Hematopoietic multipotent progenitor cell treated with erythropoietin and hydrocortisone succinate and interleukin-3 and kit ligand, for 6 days (in vitro differentiated cells): ENCODE measurements at places on chromosomes 7 and 10.

DNA sequence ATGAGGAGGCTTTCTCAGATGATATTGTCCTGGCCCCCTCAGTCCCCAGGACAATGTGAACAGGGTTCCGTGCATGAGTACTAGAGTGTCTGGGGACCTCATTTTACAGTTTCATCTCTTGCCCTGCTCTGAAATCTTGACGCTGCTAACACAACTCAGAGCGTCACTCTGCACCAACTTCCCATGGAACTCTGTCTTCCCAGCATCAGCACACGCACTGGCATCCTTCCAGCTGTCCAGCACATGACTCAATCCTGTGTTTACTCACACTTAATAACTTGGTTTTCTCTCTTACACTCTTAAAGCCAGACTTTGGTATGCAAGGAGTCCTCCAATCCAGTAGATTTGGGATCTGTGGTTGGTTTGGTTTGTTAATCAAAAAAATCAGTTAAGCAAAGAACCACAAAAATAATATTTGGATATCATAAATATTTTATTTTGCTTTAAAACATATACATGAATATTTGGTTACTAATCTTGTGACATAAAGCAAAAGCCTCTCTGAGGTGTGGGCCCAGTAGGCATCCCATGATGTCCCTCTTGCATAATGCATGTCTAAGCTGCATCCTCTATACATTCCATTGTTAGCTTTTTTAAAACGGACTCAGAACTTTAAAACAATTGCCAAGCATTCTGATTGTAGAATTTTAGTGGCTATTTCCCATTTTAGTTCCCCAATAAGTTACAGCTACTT lies 131.0 kb downstream of the CXCL12 start:
- DNase-seq = no peak

DNA sequence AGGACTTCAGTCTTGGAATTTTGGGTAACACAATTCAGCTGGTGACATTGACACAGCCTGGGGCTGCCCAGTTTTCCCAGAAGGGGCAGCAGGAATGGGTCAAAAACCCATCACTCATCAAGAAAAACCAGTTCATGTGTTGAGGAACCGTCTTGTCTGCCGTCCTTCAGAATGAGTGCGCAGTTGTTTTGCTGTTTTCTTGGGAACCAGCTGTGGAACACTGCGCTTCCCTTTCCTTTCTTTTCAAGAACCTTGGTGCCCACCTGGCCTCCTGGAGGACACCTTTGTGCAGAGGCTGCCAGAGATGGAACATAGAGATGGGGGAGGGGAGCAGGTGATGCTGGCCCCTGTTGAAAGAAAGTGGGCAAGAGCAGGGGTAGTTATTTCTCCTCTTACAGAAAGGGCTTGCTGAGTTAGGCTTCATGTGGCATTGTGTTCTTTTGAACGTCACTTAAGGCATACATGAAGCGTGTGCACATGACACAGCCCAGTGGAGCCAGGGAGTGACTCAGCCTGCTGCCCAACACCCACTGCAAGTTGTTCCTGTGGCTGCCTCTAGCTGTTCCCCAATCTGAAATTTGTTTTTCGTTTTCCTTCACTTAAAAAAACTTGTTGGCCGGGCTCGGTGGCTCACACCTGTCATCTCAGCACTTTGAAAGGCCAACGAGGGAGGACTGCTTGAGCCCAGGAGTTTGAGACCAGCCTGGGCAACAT lies 87.4 kb upstream of the TNS3 start:
- peak; percentile 93 for DNase-seq

GRCh38 chr10:83801983-83802382 lies 337.3 kb upstream of the GHITM start:
- DNase-seq = no peak

- DNase-seq = no peak
These were observed 40.0 kb upstream of the INSIG1 start for GRCh38 chr7:155257482-155258225.

GRCh38 chr10:85175635-85176034 lies 847.2 kb downstream of the CCSER2 start:
- no peak for DNase-seq

- DNase-seq = no peak
These were observed 63.7 kb downstream of the TSPAN12 start for GRCh38 chr7:120794106-120794729.

- peak; percentile 25 for DNase-seq
These were observed 27.0 kb downstream of the ADRB1 start for GRCh38 chr10:114070710-114071109.

- DNase-seq = no peak
These were observed 49.0 kb downstream of the RPS24 start for GRCh38 chr10:78082636-78083035.

GRCh38 chr10:60035984-60036383 lies 129.6 kb upstream of the CCDC6 start:
- DNase-seq = no peak

DNA sequence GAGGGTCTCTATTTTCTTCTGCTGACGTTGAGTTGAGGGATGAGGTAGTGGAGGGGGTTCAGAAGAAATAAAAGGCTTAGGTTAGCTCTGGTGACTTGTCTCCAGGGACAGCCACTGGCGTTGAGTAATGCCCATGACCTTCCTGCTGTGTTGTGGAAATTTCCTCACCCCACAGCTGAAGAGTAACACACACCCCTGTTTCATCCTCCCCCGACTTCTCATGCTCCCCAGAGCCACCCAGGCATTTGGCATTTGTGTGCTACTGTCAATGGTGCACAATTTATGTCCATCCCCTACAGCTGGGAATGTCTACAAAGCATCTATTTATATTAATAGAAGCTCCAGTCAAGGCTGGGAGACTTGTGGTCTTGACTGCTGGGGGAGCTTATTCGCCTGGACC lies 4.7 kb upstream of the TMEM72 start:
- DNase-seq = no peak

GRCh38 chr10:17673471-17674061 lies 29.6 kb downstream of the STAM start:
- DNase-seq = peak; percentile 87

- DNase-seq = peak; percentile 27
These were observed 3.4 kb downstream of the NSUN6 start for GRCh38 chr10:18647945-18648344.

DNA sequence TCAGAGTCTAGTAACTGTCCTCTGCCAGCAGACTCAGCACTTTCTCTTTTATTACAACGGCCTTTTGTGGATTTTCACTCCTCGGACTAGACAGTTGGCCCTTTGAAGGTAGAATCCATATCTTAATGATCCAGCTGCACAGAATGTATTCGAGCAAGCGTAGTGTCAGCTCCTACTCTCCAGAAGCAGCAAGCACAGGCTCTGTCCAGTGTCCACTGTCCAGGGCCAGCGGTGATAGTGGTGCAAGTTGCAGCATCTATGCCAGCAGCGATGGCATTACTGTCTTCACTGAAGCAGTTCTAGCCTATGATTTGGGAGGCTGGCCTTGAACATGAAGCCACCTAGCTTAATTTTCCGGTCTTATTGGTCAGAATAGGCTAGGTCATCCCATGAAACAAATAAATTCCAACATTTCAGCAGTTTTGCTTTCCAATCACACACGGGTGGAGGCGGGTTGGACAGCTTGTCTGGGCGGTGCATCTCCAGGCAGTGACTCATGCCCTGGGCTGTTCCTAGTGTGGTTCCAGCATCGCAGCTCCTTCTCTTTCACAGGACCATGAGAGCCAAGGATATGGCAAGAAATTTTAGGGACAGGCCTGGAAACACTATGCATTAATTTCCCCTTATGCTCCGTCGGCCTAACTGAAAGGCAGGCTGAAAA lies 108.6 kb upstream of the KCNMA1 start:
- DNase-seq = no peak

- DNase-seq = peak; percentile 98
These were observed 73.4 kb downstream of the SGMS1 start for GRCh38 chr10:50550291-50550839.

- no peak for DNase-seq
These were observed 57.7 kb upstream of the FAM20C start for GRCh38 chr7:134561-135256.

- DNase-seq = no peak
These were observed 86.8 kb upstream of the CHST15 start for GRCh38 chr10:124180044-124180745.

DNA sequence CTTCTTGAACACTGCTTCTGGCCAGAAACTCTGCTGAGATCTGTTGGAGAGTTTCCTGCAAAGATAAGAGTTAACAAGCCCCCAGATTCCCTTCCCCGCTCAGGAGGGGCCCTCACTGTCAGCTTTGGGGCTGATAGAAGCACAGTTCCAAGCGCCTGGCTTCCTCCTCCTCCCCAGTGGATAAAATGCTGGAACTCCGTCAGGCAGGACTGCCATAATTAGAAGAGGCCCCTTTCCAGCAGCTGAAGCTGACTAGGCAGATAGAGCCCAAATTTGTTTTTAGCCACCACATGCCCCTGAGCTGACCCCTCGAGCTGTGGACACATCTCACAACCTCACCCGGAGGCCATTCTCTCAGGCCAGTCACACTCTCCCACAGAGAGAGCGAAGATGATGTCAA lies 89.4 kb downstream of the TBXAS1 start:
- peak; percentile 62 for DNase-seq

DNA sequence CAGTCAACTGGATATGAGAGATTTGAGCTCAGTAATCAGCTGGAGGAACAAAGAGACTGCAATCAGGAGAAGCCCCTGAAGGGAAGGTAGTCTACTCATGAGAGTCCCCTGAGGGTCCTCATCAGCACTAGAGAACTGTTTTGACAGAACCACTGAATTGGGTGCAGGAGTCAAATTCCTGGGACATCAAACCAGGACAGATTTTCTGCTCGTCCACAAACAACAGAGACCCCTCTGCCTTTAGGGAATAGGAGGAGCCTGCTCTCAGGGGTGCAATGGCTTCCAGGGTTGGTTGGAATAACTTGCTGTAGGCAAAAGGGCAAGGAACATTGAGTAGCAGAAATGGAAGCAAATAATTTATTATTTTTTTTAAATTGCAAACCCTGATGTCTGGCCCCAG lies 21.9 kb upstream of the NEUROD6 start:
- no peak for DNase-seq

- no peak for DNase-seq
These were observed 26.3 kb upstream of the COMTD1 start for GRCh38 chr10:75261813-75262705.

DNA sequence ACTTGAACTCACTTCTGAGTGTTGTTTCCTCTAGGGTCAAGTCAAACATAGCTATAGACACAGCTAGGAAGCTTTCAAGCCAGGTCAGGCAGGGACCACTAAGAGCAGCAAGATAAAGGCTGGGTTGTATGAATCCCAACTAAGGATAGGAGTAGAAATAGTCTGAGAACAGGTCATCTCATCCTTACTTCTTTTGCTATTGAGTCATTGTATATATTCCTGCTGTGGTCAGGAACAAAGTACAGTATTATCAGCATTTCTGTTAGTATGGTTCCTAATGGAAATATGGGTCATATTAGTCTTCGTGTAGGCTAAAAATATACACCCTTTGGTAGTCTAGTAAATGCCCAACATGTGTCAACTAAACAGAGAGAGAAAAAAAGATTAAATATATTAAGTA lies 145.3 kb downstream of the BTAF1 start:
- no peak for DNase-seq

DNA sequence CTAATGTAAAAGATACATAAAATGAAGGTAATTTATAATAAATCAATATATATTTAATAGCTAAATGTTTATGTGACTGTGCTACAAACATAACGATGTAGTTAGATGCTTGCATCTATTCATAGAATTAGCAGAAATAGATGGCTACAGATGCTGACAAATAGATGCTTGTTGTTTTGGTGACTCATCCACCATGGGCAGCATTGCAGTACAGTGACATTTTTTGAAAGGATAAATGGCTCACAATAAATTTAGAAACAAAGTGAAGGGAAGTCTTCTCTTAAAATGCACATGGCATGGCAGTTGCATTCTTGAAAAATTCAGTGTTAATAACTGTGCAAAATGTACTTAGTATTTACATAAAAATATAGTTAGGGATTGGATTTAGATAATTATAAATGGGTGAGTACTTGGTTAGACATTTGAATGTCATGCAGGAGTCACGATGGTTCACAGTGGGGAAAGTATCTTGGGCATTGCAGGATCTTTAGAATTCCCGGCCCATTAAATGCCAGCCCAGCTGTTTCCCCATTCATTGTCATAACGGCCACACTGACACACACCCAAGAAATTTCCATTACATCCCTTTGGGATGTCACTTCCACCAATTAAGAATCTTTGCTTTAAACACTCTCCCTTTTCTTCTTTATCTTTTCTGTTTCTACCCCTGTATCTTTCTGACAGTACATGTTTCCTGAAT lies 564.1 kb downstream of the ATRNL1 start:
- DNase-seq = no peak

DNA sequence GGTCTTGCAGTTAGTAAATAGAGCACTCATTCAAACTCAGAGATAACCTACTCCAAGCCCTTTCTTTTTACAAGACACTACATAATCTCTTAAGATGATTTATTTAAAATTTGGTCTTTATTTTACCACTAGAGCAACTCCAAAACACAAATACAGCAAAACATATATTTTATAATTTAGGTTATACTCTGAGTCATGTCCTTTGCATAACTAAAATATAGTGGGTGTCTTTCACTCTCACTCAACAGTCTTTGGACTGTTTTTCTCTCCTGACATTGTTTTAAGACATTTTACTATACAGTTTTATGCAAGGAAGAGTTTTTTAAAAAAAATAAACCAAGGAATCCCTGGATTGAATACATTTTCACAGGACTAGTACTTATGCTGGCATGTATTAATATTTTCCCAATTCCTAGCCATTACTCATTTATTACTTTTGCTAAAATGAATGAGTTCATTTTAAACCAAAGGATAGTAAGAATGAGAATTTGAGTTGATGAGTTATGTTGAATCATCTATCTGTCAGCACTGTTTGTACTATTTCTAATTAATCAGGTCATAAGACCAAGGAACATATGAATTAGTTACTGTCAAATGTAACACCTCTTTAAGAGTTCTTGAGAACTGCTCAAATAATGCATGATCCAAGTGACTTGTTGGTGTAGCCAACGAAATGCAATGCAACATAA lies 303.1 kb upstream of the FZD1 start:
- DNase-seq = no peak

DNA sequence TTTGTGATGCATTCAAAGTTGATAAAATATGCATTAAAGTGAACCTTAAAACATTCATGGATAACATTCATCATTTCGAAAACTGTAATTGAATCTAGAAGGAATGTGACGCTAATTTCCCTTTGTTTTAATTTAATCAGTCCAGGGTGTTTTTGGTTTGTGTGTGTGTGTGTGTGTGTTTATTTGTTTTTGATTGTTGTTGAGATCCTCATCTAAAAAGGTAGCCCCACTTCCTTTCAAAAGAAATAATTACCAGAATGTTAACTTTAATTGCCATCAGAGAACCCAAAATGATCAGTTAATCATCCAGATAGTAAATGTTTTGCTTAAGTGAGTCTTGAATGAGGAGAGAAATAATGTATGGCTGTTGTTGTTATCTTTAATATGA lies 74.5 kb upstream of the PTPRZ1 start:
- no peak for DNase-seq
